NCI-H1417 treated with DMSO at 0.1 percent for 48 hours (cell line): ENCODE measurements at places on chromosomes 4 and X.

DNA sequence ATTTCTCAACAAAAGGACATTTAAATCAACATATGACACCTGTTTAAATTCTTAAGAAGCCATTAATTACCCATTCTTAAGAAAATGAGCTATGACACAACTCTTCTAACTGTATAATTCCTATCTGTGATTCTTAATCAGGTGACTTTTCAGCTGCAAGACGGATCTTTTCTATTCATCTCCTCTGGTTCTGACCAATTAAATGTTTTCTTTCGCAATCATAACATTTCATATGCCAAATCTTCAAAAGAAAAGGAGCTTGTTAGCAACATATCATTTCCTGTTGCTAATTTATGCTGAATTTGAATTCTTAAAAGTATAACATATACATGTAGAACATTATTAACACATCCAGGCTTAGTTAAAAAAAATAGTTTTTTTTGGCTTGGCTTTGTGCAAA, 62.5 kb downstream of the SEL1L3 start:
- DNase-seq = no peak

GRCh38 chr4:112956484-112956896, 93.0 kb upstream of the ANK2 start:
- DNase-seq = no peak

DNA sequence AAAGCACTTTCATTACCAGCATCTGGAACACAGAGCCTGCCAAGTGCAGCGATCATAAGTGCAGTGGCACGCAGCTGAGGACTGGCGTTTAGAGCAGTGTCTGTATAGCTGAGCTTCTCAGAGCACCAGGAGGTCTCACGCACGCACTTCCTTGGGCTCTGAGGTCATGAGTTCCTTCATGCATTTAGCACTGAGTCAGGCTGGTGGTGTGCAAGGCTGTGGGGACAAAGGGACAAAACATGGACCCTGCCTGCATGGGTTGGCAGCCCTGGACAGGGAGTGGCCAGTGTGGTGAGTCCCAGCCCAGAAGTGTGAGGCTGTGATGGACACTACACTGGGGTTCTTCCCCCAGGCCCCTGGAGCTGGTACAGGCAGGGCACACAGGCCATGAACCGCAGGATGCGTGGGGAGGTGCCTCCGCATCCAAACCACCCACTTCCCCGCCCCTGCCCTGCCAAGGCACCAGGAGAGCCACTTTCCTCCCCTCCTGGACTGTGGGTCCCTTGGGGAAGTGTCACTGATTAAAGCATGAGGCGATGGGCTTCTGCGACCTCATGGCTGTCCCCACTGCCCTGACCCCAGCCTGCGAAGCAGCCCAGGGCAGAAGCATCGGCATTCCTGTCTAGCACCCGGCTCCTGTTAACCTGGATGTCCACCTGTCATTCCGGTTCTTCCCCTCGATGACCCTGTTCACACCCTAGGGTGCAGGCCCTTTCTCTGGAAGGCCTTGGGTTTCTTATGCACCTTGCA, 37.2 kb upstream of the GPR78 start:
- no peak for DNase-seq

DNA sequence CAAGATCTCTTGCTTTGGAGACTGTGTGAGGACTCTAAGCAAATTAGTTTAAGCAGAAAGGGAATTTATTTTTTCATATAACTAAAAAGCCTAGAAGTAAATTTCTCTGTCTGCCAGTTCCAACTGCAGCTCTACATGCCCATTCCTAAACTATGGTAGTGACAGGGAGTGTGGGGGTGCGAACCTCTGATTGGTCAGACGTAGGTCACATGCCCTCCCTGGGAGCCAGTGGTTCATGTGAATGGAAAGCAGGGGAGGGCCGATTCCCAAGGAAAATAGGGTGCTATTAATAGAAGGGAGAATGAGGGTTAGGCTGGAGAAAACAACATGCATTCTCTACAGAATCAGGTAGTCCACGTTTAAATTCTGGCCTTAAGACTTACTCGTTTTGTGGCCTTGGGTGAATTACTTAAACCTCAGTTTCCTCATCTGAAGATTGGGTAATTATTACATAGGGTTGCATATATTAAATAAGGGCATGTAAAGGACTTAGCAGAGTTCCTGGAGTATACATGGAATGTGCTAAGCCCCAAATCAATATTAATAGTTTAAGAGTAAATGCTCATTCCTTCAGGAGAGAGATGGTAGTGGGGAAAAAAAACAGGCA, 7.2 kb downstream of the RAB33B start:
- no peak for DNase-seq

- DNase-seq = no peak
Observed at GRCh38 chrX:48833542-48834138, 1.8 kb downstream of the PCSK1N start.

- DNase-seq = no peak
Observed at GRCh38 chr4:124025000-124025399, 628.4 kb downstream of the SPRY1 start.

DNA sequence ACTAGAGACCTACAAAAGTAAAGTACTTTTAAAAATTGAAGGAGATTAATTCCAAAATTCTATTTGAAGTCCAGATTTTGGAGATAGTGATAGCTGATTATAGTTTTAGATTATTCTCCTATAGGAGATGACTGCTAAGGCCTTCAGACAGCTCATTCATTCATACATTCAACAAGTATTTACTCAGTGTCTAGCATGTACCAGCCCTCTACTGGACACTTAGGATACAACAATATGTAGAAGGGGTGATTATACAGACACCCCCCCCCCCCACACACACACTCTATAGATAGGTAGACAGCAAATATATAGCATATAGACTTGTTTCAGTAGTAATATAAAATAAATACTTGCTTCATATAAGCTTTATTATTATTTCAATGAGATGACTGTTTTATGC, 60.4 kb upstream of the TAF9B start:
- no peak for DNase-seq

- DNase-seq = no peak
Observed at GRCh38 chrX:13254076-13254785, 65.6 kb downstream of the ATXN3L start.

DNA sequence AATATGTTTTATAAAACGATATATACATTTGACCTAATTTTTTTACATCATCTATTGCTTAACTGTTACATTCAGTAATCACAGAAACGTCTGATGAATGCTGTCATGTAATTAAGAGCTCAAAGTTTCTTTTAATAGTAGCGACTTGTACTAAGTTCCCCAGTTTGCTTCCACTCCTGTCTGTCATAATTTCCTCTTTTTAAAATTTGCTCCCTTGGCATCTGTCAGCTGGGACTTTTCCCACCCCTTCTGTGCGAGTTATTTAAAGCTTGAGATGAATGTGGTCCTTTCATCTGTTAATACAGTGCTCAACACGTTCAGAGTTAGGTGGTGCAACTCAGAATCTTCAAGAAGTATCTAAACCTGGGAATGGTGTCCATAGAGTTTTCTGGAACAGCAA, 1.2 kb downstream of the RAP1GDS1 start:
- no peak for DNase-seq

GRCh38 chr4:14524276-14524675, 478.0 kb upstream of the CPEB2 start:
- DNase-seq = no peak

- DNase-seq = no peak
Observed at GRCh38 chrX:115053223-115053622, 35.8 kb upstream of the IL13RA2 start.

- DNase-seq = no peak
Observed at GRCh38 chrX:51917604-51918003, 24.2 kb downstream of the MAGED1 start.

GRCh38 chr4:104942990-104943743, 203.5 kb upstream of the TET2 start:
- DNase-seq = no peak

DNA sequence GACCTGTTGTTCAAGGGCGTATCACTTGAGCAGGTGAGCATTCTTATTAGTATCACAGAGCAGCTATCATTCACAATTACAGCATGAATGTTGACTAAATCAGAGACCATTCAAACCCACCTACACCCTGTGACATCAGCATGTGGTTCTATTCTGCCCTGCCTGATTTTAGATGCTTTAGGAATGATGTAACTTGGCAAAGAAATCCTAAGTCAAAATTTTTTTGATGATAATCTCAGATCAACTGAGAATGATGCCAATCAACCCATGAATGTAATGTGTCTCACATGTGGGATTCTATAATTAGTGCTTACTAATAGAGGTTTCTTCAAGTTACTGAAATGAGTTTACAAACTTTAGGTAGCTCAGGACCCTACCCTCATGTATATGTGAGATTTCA, 13.4 kb upstream of the CHIC2 start:
- DNase-seq = no peak

DNA sequence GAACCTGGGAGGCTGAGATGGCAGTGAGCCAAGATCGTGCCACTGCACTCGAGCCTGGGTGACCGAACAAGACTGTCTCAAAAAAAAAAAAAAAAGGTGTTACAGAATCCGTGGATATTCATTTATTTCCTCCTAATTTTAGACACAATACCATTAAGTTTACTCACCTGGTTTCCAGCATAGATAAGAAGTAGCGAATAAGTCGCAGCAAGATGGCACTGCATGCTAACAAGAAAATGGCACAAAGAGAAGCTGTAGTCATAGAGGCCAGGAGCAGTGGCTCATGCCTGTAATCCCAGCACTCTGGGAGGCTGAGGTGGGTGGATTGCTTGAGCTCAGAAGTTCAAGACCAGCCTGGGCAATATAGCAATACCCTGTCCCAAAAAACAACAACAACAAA, 17.0 kb upstream of the MOB1B start:
- DNase-seq = no peak

- DNase-seq = no peak
Observed at GRCh38 chrX:132216806-132217202, 2.4 kb downstream of the RAP2C start.

GRCh38 chrX:42934020-42934726, 156.2 kb upstream of the PPP1R2C start:
- no peak for DNase-seq

GRCh38 chr4:18981234-18981615, 959.7 kb upstream of the LCORL start:
- DNase-seq = no peak

GRCh38 chr4:44578954-44579353, 72.5 kb downstream of the YIPF7 start:
- DNase-seq = no peak

- no peak for DNase-seq
Observed at GRCh38 chr4:69830560-69831269, 29.2 kb downstream of the SULT1E1 start.

DNA sequence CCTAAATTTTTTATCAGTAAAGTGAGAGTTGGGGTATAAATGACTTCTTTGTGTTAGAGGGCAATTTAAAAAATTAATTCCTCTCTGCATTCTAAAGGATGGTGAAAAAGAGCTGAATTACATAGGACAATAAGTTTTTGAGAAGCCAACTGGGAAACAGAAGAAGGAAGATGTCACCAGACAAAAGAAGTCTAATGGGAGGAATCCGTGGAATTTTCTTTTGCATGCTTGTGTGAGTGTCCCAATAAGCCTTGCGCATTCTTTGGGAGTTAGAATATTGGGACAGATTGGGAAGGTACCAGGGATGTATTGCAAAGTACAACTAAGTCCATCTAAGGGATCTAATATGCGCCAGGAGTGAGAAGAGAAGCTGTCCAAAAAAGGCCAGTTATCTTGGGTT, 35.1 kb upstream of the NR3C2 start:
- DNase-seq = no peak

- no peak for DNase-seq
Observed at GRCh38 chr4:76623217-76624045, 188.4 kb downstream of the SHROOM3 start.

GRCh38 chrX:43644124-43644701, 11.9 kb upstream of the MAOA start:
- no peak for DNase-seq

GRCh38 chr4:26670903-26671537, 87.1 kb downstream of the TBC1D19 start:
- DNase-seq = no peak

- DNase-seq = no peak
Observed at GRCh38 chr4:110184791-110185155, 13.6 kb downstream of the ELOVL6 start.

GRCh38 chrX:149374751-149375150, 130.4 kb downstream of the IDS start:
- no peak for DNase-seq

DNA sequence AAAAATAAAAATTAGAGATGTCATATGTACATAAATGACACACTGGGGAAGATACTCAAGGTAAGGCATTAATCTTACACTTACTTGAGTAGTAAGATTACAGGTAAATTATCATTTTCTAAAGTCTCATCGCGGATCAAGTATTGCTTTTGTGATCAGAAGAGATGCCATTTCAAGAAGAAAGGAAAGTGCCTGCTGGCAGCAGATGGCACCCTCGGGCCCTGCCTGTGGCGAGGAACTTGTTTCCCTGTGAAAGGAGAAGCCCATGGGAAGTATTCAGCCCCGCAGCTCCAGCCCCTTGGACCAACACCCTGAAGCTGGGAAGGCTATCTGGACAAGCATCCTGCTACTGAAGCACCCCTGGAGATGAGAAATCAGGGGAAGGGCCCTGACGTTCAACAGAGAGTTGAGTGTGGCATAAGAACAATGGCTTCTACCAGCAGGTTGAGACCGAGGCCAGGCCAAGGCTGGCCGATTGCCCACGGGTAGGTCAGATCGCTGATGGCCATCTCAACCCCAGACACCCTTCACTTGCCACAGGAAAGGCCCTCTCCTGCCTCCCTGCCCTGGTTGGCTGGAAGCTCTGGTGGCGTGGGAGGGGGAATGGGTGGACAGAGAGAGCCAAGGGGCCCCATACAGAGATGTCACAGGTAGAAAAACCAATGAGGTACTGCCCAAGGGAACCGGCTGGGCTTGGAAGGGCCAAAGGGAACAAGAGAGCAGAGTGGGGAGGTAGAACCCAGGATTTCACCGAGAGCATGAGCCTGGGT, 18.8 kb upstream of the MXD4 start:
- no peak for DNase-seq

DNA sequence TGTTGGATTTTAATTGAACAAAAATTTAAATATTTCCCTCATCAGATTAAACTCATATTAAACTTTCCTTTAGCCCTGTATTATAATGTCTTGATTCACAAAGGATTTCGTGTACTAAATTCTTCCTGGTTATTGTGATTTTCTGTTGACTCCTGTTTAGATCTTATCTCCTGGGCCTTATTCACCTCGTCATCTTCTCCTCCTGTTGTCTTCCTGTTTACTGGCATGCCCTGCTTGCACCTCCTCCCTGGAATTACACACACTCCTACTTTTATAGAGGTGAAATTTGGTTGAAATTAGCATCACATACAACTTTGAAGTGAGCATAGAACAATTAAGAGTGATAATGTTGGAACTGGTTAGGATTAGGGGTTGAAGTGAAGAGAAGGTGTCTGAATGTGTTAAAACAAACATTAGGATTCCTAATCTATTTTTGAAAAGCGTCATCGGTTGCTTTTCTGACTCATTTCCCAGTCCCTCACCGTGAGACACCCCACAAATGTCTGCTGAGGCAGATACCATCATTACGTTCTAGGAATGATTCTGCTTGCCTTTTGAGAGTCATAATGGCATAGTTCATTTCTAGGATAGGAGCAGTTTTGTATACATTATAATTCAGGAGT, 32.5 kb downstream of the TLL1 start:
- no peak for DNase-seq

DNA sequence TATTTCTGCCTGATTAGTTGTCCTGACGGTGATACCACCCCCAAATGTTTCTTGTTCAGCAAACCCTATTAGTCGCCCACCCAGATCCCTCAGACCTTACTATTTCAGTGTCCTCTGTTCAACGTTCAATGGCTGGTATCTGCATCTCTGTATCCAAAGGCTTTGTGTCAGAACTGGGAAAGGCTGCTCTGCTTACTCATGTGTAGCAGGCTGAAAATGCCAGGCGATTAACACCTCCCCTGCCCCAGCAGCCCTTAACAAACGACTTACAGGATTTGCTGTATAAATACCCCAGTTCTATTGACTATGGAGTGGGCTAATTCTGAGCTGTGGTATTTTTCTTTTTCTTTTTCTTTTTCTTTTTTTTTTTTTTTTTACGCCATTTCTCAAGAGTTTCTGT, 415.0 kb downstream of the ZNF674 start:
- no peak for DNase-seq
